ENCODE measurements at places on chromosomes 1 and 21.

DNA sequence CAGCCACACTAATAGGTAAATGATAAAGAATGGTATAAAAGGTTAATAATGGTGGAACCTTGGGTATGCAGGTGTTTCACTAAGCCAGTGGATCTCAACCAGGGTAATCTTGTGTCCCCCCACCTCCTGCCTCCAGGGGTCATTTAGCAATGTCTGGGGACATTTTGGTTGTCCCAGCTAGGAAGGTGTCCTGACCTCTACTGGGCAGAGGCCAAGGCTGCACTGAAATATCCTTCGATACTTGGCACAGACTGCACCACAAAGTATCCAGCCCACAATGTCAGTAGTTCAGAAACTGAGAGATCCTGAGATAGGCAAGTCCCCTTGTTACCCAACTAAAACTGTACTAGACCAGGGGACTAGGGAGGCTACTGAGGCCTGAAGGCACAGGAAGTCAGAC, 113.6 kb upstream of the TIAM1 start:
- DNase-seq: no peak

- peak; percentile 55 for DNase-seq
These were observed 927 bp downstream of the UAP1 start for GRCh38 chr1:162562470-162562828.

DNA sequence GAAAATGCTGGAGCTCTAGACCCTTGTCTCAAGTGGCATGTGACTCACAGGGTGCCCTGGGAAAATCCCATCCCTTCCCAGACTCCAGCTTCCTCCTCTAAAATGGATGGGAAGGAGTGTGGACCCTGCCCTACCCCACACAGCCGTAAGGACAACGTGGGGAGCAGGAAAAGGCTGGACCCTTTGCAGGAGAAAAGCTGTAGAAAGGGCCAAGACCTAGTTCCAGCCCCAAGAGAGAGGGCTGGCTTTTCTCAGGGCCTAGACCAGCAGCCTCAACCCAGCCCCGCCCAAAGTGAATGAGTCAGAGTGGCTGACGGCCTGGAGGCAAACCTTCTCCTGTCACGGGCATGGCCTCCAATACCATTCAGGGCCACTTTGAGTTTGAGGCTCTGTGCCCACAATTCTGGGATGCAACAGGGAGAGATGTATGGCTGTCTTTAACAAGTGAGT, 1.1 kb downstream of the LAMB3 start:
- DNase-seq: no peak

- DNase-seq: peak; percentile 63
These were observed 129.8 kb downstream of the PLA2G4A start for GRCh38 chr1:186958520-186958919.

- no peak for DNase-seq
These were observed 33.6 kb upstream of the GNPAT start for GRCh38 chr1:231207437-231207836.

GRCh38 chr1:152018537-152018936, 18.3 kb downstream of the S100A11 start:
- no peak for DNase-seq

- no peak for DNase-seq
These were observed 3.1 kb upstream of the OR10J1 start for GRCh38 chr1:159436469-159436868.

GRCh38 chr1:16980473-16981268, at the start of gene MFAP2:
Gene MFAP2, minus strand, starts transcription at chr1:16980620. Its CDS starts 2,347 bp downstream, at chr1:16978273.
- peak; percentile 62 for DNase-seq

GRCh38 chr1:50183378-50184133, 74.8 kb downstream of the ELAVL4 start:
- DNase-seq: no peak

- DNase-seq: no peak
These were observed 8.8 kb downstream of the ATP5IF1 start for GRCh38 chr1:28244549-28245251.

- no peak for DNase-seq
These were observed 12.4 kb upstream of the ZNF697 start for GRCh38 chr1:119660253-119661083.

DNA sequence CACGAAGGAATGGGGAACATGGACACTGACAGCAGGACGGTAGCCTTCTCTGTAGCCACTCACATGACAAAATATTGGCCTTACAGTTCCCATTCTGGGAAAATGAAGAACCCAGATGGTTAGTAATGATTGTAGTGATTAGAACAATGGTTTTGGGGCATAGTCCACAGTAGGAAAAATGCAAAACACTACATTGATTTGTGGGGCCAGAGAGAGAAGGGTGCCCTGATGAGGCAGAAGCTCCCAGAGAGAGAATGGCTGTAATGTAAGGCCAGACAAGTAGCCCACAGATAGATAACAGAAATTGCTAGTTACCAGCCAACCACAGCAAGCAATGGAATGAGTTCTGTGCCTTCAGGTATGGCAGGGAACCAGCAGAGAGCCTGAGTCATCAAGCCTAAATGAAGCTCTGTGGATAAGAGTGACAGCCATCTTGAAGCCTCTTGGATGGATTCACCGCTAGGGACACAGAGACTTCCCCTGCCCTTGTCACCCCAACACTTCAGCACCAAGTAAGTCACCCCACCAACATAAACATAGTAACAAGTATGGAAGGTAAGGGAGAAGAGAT, 206.1 kb downstream of the BACH1 start:
- peak; percentile 68 for DNase-seq

GRCh38 chr1:4605158-4605557, 49.3 kb upstream of the AJAP1 start:
- DNase-seq: no peak

GRCh38 chr1:227437495-227438008, 119.3 kb upstream of the CDC42BPA start:
- peak; percentile 64 for DNase-seq

GRCh38 chr1:212037900-212038299, 2.4 kb downstream of the DTL start:
- DNase-seq: no peak

DNA sequence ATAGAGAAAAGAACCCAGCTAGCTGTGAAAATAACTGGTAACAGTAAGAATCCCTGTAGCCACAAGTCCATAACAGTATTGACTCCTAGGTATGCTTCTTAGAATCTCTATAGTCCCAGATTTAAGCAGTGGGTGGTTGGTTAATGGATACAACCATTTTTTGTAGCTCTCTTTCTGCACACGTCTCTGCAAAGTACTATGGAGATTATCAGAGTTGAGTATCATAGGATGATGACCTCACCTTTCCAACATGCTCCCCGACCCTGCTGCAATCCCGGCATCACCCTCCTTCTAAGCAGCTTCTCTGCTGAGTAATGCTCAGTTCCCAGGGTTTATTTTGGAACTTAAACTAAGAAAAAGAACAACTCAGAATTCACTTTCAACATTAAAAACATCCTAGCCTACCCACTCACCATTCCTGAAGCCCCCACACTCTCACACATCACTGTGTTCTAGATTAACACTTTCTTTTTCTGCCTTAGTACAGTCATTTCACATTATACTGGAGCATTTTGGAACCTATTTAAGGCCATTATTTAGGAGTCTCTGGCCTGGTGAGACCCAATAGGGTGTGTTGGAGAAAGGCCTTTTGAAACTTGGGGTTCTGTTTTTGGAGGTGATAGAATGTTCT, 2.7 kb downstream of the MLLT11 start:
- DNase-seq: peak; percentile 82

DNA sequence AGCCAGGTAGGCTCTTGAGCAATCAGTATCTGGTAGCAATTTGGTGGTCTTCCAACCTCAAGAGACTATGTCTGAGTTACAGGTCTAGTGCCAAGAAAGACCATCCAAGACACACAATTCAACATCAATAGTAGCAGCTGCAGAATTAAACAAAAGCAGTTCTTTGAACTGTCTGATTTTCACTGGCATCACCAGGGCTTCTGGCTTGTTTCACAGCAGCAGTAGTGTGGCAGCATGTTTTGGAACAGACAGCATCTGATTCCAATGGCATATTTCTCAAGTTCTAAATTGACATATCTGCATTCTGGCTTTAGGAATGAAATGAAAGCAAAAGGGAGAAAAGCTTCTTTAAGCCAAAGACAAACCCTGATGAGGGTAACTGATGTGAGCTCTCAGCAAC, 334.7 kb upstream of the PRMT6 start:
- no peak for DNase-seq

GRCh38 chr1:223847781-223848345, 2.1 kb upstream of the TP53BP2 start:
- DNase-seq: no peak

- DNase-seq: peak; percentile 80
These were observed 248.9 kb downstream of the PLPP3 start for GRCh38 chr1:56330391-56331026.

DNA sequence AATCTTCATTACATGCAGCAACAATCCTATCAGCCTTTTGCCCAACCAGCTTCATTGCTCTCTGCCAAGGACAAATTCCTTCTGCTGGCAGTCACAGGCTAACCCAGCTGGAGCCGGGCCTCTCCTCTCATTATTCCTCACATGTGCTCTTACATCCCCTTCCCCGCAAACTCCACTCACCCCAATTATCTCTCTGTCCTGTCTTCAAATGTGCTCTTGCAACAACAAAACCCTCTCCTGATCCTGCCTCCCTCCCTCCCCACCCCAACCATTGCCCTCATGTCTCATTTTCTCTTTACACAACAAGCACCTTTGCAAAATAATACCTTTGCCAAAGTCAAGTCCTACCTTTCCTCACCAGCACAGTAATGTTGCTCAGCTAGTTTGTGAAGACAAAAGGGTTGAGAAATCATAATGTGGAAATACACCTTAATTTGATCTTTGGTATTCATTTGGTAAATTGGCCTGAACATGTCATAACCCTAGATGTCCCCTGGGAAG, 36.0 kb upstream of the DHCR24 start:
- peak; percentile 17 for DNase-seq

- DNase-seq: no peak
These were observed 296.8 kb downstream of the TPR start for GRCh38 chr1:186078245-186078644.

- DNase-seq: no peak
These were observed 798 bp downstream of the PMF1 start for GRCh38 chr1:156213644-156213966.

DNA sequence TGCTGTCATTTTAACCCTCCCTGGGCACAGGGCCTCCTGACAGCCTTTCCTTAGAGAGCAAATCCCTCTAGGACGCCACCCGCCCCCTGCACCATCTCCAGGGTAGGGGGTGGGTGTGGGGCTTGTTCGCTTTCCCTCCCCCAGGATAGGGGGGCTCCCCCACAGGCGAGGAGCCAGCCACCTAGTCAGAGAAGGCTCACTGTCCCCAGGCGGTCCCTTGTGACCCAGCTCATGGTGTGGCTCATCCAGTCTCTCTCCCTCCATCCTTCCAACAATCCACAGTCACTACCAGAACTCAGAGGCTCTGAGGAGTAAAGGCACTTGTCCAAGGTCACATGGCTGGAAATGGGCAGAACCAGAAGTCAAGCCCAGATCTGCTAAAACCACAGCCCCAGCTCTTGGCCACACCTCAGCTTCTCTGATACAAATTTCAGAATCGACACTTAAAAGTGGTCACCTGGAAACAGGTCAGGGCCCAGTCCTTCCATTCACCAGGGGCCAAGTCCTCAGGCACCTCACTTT, 89.8 kb downstream of the MRPL37 start:
- DNase-seq: no peak

DNA sequence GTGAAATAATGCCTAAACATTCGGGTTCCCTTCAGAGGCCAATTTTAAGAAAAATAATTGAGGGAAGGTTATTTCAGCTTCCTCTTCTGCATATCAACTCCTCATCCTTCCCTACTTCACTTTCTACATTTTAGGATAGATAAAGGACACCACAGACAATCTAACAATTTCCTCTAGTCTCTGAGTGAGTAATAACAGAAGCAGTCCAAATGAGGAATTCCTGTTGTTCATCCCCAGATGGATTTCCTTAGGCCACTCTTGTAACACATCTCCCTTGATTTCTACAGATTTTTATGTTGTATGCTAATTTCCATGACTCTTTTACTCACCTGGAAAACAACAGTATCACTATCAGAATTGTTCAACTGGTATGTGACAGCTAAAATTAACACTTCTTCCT, 87.7 kb upstream of the LYPLAL1 start:
- DNase-seq: peak; percentile 68

- no peak for DNase-seq
These were observed 23.6 kb upstream of the PIGC start for GRCh38 chr1:172467446-172467845.

- DNase-seq: peak; percentile 31
These were observed 507 bp downstream of the AK5 start for GRCh38 chr1:77282187-77282865.

GRCh38 chr21:33761441-33762036, 119.2 kb downstream of the ITSN1 start:
- DNase-seq: peak; percentile 99

- DNase-seq: no peak
These were observed 3.3 kb downstream of the CASZ1 start for GRCh38 chr1:10793129-10793651.

DNA sequence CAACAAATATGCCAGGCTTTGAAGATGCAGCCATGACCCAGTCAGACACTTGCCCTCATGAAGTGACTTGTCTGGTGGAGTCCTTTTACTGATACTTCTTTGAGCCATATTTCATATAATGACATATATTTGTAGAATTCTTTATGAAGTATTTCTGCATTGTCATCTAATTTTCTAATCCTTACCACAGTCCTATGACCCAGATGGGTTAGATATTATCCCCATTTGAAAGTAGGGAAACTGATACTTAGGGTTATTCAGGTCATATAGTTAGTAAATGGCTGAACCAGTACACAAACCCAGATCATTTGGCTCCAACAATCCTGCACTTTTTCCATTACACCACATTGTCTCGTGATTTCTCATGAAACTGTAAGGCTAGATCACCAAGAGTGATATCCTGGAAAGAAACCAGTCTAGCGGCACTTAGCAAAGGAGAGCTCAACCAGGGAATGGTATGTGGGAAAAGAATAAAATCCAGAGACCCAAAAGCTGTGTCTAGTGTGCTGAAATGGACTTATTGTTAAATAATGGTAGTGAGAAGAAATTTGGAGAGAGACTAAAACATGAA, 49.6 kb downstream of the ZFYVE9 start:
- no peak for DNase-seq

DNA sequence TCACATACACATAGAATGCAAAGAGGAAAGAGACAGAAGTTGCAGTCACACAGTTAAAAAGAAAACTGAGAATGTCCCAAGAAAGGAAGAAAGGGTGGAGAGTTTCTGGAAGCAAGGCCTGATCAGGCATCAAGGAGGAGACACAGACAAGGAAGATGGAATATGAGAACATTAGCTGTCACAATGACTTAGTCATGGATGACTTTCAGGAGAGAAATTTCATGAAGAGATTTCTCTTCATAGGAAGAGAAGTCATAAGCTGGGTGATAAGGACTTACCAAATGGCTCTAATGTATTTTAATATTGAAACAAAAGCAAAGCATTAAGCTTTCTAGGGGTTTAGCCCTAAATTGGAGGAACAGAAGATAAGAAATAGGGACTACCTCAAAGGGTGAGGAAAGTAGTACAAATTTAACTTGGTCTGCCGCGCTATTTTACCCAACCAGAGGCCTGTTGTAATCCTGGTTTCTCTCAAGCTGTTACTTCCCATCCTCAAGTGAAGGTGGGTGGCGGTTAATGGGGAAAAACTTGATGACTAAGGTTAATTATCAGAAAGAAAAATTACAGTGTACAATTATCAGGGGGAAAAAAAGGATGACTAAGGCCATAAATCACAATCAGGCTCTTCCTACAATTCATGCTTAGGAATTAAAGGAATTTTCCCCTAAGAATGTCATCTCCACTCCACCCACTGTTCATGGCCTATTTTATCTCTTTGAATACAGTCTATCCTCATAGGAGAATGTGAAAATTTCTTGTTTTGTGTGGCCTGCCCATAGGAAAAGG, 93.9 kb upstream of the ADGRL2 start:
- peak; percentile 84 for DNase-seq

Measured in fibroblast of skin of abdomen (primary cell).